ENCODE measurements at places on chromosomes 7 and 10.

DNA sequence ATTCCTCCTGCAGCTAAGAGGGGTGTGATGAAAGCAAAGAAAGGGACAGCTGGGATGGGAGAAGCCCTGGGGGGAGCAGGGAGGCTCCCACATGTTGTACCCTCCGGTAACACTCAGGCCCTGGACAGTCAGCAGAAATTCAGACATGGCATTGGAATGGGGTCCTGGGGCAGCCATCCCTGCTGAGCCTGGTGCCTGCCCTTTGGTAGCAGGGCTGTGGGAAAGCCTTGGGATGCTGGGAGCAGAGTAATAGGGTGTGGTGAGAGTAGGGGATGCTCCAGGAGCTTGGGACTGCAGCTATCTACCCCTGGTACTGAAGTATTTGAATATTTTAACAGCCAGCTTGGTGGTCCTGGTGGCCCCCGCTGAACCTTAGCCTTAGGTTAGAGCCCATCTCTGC is 56.8 kb downstream of the FAM241B start:
- DNase-seq: no peak

- no peak for DNase-seq
Measured at GRCh38 chr7:123770378-123770777, 21.6 kb upstream of the WASL start.

DNA sequence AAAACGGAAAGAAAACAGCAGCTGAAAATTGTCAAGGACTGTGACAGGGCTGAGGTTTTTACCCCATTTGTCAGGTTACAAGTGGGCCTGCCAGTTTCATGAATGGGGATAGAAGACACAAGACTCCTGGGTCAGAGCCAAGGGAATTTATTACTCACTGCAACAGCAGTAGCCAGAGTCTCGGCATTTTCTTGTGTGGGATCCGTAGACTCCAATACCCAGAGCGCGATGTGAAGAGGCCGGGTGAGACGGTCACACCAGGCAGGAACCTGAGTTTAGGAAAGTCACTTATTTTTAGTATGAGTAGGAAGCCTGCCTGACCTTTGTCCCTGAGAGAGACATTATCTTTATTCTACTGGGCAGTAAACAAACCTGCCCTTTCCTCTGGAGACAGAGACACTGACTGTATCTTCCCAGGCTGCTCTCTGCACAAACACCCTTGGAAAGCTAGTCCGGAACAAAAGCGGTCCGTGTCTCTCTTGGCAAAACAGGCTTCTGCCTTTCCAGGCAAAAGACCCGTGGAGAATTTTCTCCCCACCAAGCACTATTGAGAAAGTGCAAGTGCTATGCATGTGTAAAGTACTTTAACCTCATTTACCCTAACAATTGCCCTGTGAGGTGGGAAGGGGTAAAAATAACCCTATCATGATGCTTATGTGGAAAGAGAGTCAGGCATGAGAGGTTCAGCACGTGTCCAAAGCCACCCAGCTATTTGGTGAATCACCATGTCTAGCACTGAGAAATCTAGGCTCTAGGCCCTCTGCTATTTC is 58.4 kb downstream of the JCAD start:
- peak; percentile 35 for DNase-seq

- DNase-seq: no peak
Measured at GRCh38 chr7:94706996-94707740, 51.2 kb upstream of the SGCE start.

DNA sequence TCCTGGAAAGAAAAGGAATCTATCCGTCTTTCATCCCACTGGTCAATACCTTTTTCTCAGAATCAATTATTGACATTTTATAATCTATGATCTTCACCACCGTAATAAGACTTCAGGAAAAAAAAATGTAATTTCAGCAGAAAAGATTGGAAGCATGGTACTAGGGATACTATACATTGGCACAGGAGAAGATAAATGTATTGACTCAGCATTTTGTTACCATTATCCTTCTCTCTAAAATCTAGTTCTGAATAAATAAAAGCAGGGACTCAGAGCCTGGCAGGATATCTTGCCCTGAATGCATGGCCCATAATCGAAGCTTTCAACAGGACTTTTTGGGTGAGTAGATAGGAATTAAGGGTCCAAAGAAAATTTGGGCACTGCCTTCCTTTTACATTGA is 120.7 kb downstream of the LRRTM3 start:
- no peak for DNase-seq

All from HFF-Myc (cell line).